ENCODE measurements at places on chromosomes 13 and 19.

GRCh38 chr13:92833071-92833470, 393.5 kb upstream of the GPC6 start:
- no peak for DNase-seq

DNA sequence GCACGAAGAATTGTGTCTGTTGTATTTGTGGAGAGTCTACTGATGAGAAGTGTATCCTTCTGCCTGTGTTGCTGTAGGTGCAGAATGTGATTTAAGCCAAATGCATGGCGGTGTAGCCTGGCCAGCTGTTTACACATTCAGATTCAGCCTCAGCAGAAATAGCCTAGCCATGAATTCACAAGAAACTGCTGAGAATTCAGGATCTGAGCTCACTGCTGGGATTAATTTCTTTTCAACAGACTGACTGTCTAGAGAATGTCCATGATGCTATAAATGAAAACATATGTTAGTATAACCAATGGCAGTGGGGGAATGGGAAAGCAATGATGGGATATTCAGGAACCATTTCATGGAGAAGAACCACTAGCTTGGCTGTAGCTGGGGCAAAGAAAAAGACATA, 77.4 kb upstream of the RNF113B start:
- DNase-seq: no peak

DNA sequence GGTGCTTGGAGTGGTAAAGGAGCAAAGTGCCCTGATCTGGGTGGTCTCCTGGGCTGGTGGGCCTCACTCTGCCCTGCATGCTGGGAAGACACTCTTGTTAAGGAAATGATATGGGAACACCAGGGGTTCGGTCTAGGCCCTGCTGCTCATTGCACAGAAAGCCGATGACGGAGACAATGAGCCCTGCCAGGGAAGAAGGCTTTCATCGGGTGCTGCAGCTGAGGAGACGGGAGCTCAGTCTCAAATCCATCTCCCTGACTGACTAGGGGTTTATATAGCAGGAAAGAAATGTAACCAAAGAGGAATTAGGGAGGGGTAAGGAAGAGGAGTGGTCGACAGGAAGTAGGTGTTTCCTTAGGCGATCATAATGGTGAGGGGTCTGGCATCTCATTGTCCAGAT, 253.4 kb downstream of the TEX29 start:
- no peak for DNase-seq

DNA sequence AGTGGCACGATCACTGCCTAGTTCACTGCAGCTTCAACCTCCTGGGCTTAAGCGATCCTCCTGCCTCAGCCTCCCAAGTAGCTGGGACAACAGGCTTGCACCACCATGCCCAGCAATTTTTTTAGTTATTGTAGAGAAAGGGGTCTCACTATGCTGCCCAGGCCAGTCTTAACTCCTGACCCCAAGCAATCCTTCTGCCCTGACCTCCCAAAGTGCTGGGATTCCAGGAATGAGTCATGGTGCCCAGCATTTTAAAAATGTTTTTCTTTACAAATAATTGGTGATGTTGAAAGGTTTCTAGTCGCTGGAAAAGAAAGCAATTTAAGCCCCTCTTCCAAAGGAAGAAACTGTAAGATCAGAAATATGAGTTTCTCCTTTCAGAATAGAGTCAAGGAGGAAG, 19.4 kb downstream of the DYRK1B start:
- DNase-seq: no peak

DNA sequence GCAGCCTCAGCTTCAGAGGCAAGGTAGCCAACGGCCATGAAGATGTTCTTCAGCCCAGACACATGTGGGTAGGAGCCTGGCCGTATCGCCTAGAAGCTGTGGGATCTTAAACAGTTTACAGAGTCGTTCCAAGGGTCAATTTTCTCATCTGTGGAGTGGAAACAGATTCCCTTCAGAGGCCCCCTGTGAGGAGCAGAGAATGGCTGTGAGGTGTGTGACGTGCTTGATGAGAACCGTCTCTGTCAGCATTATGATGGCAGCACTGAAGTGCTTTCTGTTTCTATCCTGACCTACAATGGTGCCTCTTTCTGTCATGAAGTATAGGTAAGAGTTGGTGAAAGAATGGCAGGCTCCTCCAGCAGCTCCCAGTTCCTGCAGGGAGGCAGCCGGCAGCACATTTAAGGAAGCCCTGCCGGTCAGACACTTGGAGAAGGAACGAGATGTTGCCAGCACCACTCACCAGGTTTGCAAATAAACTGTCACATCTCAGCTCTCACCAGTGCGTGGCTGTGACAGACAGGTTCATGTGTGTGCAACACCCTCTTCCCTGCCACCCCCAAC, 277.3 kb downstream of the FOXO1 start:
- no peak for DNase-seq

GRCh38 chr13:60164234-60164889, 634 bp upstream of the DIAPH3 start:
- peak; percentile 4 for DNase-seq

DNA sequence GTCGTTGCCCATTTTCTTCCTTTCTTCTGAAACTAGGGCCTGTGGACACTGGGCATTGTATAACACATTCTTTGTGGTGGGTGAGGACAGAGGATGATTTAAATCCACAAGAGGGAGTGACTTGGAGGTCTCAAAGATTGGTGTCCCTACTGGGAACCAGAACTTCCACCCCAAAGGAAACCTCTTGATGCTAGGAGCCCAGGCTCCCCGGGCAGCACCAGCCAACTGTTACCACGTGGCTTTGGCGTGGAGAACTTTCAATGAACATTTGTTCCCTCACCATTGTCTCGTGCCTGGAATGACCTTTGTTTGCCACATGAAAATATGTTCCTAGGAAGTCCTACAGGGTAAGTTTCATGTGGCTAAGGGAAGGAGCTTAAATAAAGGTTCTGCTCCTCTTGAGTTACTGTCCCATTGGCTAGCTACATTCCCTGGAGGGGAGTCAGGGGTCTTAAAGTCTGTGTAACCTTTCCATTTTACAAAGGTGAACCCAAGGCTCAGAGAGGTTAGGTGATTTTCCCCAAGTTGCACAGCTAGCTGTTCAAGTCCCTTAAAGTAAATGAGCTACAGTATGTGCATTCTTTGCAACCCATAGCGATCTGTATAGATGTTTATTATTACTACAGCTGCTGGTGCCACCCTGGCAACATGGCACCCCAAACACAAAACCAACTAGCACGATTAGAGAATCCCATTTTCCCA, 5.0 kb upstream of the CDX2 start:
- no peak for DNase-seq

Measured in hematopoietic multipotent progenitor cell treated with erythropoietin and hydrocortisone succinate and interleukin-3 and kit ligand, for 15 days (in vitro differentiated cells).